ENCODE measurements at places on chromosomes 2 and 18. TPM values are rescaled to one million over a fixed set of nuclear protein-coding genes. Genes with fewer than 3 reads are reported as not detected.

DNA sequence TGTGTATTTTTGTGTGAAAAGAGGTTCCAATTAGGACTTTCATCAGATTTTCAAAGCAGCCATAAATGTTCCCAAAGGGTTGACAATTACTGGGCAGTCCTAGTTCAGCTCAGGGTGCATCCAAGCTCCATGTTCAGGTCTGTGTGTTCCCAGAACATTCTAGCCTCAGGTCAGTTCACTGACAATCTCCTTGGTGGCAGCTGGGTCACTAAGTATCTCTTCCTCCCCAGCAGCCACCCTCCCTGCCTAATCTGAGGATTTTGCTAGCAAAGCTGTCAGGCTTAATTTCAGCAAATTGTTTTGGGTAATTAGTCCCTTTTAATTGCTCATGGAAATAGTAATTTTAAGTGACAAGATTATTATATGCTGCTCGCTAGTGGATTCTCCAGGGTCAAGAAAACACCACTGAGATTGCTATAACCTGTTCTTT lies 29.8 kb downstream of the UPP2 start:
- no peak for DNase-seq

CNOT11 gene
- polyA plus RNA-seq: 12.8 TPM

DNA sequence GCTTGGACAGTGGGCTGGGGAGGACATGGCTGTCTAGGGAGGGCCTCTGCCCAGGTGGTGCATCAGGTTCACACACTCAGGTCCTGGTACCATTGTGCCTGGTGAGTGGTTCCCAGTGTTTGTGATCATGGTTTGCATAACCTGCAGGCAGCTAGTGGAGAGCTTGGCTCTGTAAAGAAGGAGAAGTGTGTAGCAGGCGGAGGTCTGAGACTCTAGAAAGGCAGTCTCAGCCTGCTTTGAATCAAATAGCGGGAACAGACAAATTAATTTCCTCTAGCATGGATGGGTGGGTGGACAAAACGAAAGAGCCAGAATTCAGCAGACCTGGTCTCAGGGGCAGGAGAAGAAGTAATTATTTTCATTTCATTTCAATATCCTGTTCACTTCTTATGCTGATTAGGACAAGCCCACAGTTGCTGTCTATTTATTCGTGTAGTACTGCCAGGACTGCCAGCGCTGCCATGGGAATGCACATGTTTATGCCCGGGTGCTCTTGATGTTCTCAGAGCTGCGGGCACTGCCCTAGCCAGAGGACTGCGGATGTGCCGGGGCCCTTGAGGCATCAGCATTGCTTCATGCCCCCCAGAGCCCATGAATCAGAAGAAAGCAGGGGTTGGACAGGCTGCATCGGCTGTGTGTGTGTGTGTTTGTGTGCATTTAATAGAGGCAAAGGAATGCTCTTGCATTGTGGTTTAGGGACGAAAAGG lies 45.4 kb upstream of the DLX2 start:
- DNase-seq: no peak

GRCh38 chr2:96891591-96892333 lies 21.9 kb upstream of the SEMA4C start:
- DNase-seq: no peak

DNA sequence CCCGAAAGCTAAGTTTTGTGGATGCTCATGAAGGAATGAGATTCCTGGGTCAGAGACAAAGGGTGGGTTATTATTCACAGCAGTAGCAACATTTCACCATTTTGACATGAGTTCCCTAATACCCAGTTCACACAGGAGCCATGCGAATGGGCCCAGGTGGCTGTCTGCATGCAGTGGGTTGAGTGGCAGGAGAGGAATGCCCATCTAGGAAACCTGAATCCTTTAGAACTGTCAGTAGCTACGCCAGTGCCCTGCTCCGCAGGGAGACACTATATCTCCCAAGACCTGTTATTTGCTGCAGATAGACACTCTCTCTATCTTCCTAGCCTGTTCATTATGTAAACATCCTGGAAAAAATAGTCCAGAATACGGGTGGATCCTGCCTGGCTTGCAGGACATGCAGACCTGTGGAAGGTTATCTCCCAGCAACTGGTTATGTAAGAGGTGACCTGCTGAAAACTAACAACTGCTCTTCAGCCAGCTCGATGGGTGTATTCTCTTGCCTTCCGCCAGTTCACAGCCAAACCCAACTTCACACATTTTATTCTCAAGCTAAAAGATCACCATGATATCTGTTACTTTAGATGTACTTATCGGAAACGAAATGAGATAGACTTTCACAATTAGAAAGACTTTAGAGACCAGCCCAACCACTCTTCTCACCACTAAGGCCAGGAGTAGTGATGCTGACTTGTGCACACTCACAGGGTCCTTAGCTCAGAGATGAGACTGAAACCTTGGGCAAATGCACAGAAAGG lies 59.1 kb downstream of the MBP start:
- DNase-seq: no peak

- no peak for DNase-seq
Observed at GRCh38 chr2:217494557-217494956, 508.2 kb downstream of the TNS1 start.

DNA sequence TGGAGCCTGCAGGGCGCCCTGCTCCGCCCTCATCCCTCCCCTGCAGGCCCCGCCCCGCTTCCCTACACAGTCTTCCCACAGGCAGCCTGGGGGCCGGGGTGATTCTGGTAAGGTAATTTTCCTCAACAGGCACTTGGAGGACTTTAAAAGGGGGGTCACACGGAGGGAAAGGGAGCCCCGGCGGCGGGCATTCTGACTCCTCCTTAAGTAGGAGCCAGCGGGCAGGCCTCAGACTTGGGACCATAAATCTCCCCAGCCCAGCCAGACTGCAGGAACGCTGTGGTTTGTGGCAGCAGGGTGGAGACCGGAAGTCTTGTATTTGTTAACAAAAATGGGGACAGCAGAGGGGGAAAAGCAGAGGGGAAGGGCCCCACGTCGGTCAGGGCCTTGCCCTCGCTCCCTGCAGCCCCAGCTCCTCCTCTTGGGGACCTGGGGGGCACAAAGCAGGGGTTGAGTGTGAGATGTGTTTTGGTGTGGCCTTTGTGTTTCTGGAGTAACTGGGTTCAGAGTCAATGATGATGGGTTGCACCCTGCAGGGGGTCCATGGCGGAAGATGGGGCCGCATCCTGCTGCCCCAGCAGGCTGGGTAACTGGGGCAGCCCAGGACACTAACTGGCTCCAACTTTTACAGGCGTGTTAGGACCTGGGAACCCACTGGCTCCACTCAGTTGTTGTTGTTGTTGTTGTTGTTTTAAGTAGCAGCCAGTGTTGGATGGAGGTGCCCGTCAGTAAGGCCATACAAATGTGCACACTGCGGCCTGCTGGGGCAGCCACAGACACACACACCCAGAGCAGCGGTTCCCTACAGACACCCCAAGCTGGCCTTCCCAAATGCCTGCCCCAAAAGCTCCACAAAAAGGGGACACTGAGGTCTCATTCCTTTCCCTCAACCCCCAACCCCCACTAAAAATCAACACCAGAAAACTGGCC lies 27.7 kb downstream of the SMAD7 start:
- peak; percentile 88 for DNase-seq

DNA sequence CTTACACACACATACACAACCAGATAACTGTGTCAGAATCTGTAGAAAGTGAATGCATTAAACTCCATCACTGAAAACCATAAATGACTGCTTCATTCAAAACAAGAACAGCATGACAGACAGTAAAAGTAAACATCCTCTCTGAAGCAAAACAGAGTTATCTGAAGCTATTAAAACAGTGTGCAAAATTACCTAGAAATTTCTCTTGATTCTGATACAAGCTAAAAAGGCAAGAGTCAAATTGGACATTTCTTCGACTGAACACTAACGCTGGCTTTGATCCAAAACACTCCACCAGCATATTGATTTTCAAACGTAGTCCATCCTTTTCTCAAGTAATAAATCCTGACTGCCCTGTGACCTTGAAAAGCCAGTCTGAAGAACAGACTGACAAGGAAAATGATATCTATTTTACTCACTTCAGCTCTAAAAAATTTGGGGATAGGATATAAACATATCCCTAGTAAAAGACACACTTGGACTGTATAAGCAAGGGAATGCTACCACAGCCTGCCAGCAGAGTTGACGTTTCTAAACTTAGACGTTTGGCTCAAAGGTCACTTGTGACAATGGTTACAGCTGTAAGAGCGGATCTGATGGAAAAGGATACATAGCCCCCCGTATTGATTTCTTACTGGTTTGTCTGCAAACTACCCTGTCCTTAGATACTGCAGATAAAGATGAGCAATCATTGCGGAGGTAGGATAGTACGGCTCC lies 128.9 kb upstream of the ITGB6 start:
- no peak for DNase-seq

C2orf81 gene
- 4.5 TPM for polyA plus RNA-seq

- DNase-seq: no peak
Observed at GRCh38 chr2:65227020-65227455, 593 bp upstream of the ACTR2 start.

- no peak for DNase-seq
Observed at GRCh38 chr18:38368246-38368645, 802.6 kb upstream of the CELF4 start.

REG1B gene
- polyA plus RNA-seq: 16.4 TPM

FOXI3 gene
- polyA plus RNA-seq: not detected

GRCh38 chr2:200615247-200615646 lies 29.4 kb downstream of the AOX1 start:
- DNase-seq: no peak

DNA sequence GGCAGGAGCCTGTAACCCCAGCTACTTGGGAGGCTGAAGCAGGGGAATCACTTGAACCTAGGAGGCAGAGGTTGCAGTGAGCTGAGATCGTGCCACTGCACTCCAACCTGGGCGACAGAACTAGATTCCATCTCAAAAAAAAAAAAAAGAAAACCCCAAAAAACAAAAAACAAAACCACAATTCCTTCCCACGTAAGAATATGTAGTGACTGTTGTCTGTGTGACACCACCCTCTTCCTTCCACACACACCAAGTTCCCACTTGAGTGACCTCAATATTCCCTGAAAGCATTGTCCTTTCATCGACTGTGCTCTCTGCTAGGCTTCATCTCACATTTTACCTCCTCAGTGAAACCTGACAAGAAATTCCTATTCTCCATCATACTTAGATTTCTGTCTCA lies 8.8 kb upstream of the THADA start:
- no peak for DNase-seq

DNA sequence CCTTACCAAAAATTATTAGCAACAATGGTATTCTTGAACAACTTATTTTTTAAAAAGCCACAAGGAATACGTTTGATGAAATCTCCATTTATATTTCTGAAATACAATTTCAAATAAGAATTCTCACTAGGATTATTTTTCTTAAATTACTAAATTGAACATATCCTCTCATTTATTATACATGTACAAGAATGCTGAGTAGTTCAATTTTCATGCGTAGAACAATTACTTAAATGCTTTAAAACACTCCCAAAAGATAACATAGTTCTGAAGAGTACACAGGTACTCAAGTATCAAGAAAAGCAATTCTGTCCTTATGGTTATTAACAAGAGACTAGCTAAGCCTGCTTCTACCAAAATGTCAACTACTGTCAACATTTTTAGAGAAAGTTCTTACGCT lies 268.1 kb downstream of the ZNF385B start:
- DNase-seq: no peak

DNA sequence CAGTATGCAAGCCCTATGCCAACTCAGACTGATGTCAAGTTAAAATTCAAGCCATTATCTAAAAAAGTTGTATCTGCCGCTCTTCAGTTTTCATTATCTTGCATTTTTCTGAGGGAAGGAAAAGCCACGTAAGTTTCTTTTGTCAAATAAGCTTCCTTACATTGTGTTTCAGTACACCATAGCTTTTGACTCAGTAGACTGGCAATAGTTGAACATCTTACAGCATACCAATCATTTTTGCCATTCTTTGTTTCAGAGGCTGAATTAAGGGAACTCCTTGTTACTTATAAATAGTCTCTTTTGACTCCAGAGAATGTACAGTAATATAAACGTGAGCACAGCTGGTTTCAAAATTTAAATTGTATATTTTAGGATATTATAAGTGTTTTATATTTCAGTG lies 120.6 kb downstream of the EHBP1 start:
- DNase-seq: no peak

DNA sequence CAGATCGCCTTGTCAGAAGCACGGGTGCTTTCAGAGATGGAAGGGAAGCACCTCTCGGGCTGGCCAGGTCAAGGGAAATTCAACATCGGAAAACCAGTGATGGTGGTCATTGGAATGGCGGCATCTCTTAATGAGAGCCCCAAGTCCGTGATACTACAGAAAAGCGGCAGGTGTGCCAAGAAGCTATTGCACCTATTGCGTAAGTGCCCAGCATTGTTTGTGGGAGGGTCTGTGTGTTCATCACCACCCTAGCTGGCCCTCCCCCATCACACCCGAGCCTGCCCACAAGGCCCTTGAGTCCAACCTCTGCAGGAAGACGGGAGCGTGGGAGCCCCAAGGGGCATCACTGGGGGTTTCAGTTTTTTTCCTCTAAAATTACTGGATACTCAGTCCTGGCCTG lies 100.7 kb downstream of the DGKD start:
- peak; percentile 53 for DNase-seq

MDH1 gene
- polyA plus RNA-seq: 102 TPM

FBLN7 gene
- polyA plus RNA-seq: 2.6 TPM

- no peak for DNase-seq
Observed at GRCh38 chr2:167140767-167141166, 252.5 kb downstream of the XIRP2 start.

- peak; percentile 13 for DNase-seq
Observed at GRCh38 chr2:109123586-109124201, 5.3 kb upstream of the SH3RF3 start.

ATOH8 gene
- 78.8 TPM for polyA plus RNA-seq

HOXD3 gene
- polyA plus RNA-seq: 1.5 TPM

DNA sequence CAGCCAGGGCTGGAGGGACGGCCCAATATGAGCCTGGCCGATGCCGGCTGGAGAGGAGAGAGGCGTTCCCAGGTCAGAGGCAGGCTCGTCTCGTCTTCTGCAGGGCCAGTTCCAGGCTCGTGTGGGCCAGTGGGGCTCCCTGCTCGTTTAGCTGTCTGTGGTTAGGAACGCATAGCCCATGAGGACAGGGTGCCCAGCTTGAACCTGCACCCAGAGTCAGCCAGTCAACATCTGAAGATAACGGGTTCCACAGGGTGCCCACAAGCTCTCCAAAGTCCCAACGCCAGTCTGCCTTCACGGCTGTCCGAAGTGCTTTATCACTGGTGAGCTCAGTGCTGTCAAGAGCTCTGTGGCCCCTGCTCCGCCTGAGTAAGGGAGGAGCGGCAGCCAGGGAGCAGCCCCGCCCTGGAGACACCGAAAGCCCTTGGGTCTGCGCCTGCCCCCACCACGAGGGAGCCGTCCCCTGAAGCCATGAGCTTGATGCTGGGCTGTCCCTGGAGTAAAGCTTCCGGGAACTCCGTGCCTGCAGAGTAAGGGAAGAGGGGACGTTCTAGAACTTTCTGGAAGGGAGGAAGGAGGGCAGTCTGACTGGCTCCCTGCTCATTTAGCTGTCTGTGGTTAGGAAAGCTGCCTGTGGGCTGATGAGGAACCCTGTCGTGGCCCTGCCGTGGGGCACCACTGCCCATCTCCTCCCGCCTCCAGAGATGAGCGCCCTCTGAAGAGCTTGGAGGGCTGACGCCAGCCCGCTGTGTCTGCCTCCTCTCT lies 2.7 kb upstream of the HSBP1L1 start:
- DNase-seq: no peak

GRCh38 chr2:11998218-11998617 lies 251.8 kb downstream of the LPIN1 start:
- DNase-seq: no peak

- no peak for DNase-seq
Observed at GRCh38 chr2:45259138-45259537, 249.9 kb upstream of the SIX2 start.

Data from aorta (tissue), 5 donors.